Stimulated activated CD4-positive, alpha-beta T cell treated with anti-CD3 and anti-CD28 coated beads, Interleukin-12 subunit alpha, Interleukin-12 subunit beta, amount 100 ng/mL, for 4 hours (primary cell): ENCODE measurements at places on chromosomes 11 and 22.

GRCh38 chr11:61034704-61035525, 63.4 kb downstream of the CD6 start:
- DNase-seq = no peak

- DNase-seq = no peak
These were observed at the start of gene BAIAP2L2 for GRCh38 chr22:38110008-38110862. Gene BAIAP2L2, minus strand, starts transcription at chr22:38110684. Its CDS starts 159 bp downstream, at chr22:38110525.

DNA sequence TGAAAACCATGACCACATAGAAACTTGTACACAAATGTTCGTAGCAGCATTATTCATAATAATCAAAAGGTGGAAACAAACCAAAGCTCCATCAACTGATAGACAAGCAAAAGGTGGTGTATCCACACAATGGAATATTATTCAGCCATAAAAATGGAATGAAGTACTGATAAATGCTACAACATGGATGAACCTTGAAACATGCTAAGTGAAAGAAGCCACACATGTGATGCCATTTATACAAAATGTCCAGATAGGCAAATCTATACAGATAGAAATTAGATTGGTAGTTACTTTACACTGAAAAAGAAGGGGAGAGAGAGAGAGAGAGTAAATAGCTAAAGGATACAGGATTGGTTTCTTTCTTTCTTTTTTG, 27.7 kb downstream of the MAPK1 start:
- DNase-seq = no peak

GRCh38 chr22:32882774-32883530, 81.4 kb downstream of the TIMP3 start:
- no peak for DNase-seq

GRCh38 chr22:32823024-32823730, 21.7 kb downstream of the TIMP3 start:
- DNase-seq = no peak

- DNase-seq = no peak
These were observed 50.2 kb upstream of the FGF3 start for GRCh38 chr11:69869311-69869939.

DNA sequence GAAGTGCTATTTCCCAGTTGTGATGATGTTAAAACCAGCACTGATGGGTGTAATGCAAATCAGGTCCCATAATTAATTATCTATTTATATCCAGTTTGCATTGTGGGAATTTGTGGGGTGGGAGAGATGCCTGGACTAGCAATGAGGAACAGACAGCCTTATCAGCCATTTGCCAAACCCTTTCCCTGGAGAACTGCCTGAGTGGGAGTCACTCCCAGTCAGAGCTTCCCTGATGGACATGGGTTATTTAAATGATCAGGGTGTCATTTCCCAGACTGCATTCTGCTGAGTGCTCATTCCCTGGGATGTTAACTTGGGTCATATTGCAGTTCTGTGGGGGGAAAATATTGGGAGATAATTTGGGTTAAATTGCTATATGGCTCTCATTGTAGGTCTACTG, 168.5 kb downstream of the NAV2 start:
- no peak for DNase-seq
